Stimulated activated CD4-positive, alpha-beta T cell treated with anti-CD3 and anti-CD28 coated beads, Interleukin-4, amount 100 ng/mL, for 1 hour (primary cell): ENCODE measurements at places on chromosomes 6 and 20.

DNA sequence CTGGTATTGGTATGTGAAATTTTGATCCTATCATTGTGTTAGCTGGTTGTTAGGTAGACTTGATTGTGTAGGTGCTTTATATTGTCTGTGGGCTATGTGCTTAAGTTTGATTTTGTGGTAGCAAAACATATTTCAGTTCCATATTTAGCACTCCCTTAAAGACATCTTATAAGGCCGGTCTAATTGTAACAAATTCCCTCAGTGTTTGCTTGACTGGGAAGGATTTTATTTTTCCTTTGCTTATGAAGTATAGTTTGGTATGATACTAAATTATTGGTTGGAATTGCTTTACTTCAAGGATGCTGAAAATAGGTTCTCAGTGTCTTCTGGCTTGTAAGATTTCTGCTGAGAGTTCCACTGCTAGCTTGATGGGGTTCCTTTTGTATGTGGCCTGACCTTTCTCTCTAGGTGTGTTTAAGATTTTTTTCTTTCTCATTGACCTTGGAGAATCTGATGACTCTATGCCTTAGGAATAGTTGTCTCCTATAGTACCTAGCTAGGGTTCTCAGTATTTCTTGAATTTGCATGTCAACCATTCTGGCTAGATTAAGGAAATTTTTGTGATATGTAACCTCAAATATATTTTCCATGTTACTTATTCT, 20.1 kb downstream of the CENPW start:
- no peak for DNase-seq

DNA sequence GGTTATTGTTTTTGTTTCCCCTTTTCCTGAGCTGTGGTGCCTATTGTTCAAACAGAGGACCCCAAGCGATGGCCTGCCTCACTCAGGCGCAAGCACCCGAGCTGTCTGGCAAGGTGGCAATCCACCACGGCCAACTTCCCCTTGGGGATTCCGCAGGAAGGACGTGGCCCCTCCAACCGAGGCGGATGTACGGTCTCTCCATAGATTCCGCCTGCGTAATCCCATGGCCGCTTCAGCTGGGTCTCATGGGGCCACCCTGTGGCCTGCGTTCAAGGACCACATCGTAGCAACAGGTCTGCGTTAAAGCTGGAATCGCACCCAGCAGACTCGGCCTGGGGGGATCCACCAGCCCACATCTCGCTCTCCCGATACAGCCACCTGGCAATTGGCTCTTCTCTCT, 79.9 kb downstream of the CEBPB start:
- DNase-seq: no peak

- no peak for DNase-seq
Observed at GRCh38 chr6:38549795-38550194, 89.9 kb downstream of the BTBD9 start.

DNA sequence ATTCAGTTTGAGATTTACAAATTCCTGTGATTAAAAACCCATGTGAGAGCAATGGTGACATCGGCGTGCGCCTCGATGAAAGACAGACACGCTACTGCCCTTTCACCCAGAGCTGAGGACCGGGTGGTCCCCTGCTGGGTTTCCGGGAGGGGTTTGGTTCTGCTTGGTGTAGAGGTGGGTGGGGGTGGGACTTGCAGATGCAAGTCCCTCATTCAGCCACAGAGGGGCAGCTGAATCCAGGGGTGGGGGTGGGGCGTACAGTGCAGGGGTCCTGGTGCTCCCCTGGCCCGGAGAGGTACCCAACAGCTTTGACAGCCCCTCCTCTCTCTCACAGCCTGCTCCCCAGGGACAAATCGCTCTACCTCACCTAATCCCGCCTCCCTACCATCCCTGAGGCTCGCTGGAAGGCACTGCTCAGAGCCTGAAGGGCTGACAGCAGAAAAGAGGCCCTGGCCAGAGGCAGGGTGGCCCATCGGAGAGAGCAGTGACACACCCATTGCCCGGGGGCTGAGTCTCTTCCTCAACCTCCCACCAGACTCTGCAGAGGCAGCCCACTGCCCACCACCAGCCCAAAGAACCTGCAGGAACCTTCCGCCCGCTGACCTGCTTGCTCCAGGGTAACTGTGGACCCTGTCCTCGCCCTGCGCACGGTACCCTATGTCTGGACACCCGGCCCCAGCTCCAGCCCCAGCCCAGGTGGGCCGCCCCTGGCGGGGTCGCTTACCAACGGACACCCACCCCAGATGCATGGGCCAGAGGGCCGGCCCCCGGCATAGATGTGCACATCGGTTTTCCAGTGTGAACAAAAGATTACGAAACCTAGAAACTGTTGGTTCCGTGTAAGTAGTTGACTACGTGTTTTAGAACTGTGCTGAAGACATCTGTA, 118.4 kb downstream of the JPH2 start:
- DNase-seq: no peak

GRCh38 chr6:44390158-44390683, 2.7 kb downstream of the CDC5L start:
- DNase-seq: no peak

- no peak for DNase-seq
Observed at GRCh38 chr6:125637207-125637606, 112.2 kb upstream of the HEY2 start.

- DNase-seq: no peak
Observed at GRCh38 chr6:129901910-129902309, 40.8 kb upstream of the TMEM244 start.

GRCh38 chr20:63180569-63181185, 35.3 kb downstream of the YTHDF1 start:
- no peak for DNase-seq

GRCh38 chr6:44067173-44068139, 59.8 kb downstream of the MRPL14 start:
- DNase-seq: no peak

DNA sequence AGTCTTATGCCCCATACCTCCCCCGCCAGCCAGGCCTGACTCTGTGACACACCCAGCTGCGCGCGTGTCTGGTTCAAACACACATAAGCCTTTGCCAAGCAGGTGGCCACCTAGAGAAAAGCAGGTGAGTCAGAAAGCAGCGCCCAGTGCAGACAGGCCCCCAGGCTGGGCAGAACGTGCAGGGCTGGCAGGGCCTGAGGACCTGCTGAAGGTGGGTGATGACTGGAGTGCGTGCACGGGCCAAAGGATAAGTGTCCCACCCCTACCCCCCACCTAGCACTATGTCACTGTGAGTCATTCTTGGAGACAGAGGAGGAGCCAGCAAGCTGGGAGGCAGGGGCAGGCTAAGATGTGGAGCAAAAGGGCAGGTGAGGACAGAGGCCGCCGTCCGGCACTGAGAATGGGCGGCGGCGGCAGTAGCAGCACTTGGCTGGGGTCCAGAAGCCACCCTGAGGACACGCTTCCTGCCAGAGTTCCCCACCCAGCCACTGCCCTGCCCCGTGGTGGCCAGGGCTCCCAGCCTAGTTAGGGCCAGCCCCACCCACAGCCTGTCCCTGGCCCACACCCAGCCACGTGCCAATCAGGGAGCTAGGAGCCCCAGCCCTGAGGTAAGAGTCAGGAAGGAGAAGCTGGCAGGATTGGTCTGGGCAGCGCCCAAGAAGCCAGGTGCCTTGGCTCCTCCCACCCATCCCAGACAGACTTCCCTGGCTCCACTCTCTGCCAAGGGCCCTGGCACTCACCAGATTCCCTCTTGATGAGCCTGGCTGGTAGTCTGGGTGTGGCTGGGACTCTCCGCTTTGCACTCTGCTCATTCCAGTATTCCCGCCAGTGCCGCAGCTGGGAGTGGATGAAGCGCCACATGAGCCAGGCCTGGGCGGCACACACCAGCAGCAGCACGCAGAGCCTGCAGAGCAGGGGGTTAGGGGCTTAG, 72.7 kb downstream of the TRAM2 start:
- no peak for DNase-seq

- DNase-seq: no peak
Observed at GRCh38 chr20:3794701-3795420, 1.2 kb upstream of the CDC25B start.

DNA sequence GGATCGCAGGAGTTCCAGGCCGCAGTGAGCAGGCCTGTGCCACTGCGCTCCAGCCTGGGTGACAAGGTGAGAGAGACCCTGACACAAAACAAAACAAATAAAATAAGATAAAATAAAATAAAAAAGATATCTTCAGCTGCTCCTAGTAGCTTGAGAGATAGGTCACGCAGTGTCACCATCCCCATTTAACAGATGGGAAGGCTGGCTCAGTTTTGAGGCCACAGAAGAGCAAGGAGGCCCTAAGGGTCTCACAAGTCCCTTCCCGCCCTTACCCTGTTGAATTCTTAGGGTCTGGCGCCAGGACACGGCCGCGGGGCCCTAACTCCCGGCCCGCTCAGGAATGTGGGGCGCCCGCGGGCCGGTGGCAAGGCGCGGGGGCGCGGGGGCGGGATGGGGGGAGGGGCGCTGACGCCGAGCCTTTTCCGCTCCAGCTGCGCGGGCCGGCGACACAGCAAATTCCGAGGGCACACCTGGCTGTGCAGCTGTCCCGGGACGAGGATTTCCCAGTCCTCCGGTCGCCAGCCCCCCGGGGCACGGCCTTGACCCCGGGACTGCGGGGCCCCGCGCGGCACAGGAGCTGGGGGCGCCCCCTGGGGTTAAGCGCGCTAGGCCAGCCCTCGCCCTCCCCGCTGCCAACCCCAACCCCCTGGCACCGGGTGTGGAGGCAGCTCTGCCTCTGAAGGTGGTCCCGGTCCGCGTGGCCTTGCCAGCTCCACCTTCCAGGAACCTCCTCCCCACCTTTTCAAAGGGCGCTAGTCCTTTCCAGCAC, 10.3 kb upstream of the R3HDML start:
- peak; percentile 30 for DNase-seq

- DNase-seq: no peak
Observed at GRCh38 chr20:39849171-39849570, 839.9 kb downstream of the MAFB start.

DNA sequence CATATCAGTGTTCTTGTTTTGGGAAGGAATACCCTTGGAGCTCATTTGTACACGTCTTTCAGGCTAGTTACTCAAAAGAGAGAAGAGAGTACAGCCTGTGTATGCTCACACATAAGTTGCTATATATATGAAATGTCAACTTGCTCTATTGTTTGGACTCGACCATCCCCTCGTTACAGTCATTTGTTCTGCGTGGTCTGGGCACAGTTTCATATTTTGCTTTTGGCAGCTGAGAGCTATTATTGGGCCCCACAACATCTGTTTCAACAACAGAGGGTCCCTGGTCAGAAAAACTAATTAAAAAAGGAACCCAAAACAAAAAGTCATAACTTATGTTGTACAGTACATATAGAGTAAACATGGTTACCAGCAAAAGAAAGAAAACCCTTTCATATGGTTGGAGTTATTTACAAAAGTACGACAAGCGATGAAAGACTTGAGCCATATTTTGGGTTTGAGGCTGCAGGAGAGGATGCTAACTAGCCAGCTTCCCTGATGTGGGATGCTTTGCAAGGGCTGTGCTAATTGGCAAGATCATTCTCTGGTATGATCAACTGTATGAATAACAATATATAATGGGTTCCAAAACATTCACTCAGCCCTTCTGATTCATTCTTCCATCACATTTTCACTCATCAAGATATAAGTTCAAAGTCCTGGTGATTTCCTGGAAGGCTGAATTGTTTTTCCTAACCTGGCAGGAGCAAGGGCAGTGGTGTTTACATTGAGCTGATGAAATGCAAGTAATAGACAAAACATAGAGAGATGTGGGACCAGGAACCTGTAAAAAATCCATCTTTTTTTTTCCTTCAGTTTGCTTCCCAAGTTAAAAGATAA, 137.9 kb downstream of the RPS12 start:
- no peak for DNase-seq

DNA sequence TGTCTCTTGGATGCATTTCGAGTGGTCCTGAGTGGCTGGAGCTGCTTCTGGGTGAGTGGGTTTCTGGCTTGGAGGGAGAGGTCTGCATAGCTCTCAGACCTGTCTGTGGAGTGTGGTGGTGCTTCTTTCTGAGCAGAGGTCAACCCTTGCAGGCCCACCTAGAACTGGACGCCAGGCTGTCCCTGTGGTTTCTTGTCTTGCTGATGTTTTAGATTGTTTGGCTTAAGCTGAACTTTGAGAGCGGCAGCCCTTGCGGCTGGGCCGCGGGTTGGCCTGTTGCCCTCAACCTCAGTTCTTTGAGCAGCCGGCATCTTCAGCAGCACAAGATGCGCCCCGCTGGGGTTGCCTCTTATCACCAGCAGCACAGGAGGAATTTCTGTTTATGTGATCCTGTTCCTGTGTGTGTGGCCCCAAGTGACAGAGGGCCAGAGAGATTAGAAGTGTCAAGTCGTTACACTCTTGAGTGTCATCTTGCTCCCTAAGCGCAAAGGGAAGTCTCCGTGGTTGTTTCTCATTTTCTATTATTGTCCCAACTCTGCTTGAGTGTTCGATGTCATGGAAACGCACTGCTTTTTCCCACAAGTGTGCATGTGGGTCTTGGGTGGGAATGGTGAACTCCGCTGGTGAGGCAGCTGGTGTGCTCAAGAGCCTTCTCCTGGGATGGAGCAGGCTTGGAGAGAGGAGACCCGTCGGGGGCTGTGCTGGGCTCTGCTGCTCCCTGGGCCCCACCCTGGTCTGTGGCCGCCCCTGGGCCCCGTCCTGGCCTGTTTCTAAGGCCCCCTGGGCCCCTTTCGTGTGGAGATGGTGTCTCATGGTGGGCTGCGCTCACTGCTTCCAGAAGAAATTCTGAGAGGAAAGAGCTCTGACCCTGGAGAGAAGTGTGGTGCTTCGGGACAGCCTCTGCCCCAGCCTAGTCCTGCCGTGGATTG, 20.1 kb upstream of the SLC22A1 start:
- DNase-seq: no peak

DNA sequence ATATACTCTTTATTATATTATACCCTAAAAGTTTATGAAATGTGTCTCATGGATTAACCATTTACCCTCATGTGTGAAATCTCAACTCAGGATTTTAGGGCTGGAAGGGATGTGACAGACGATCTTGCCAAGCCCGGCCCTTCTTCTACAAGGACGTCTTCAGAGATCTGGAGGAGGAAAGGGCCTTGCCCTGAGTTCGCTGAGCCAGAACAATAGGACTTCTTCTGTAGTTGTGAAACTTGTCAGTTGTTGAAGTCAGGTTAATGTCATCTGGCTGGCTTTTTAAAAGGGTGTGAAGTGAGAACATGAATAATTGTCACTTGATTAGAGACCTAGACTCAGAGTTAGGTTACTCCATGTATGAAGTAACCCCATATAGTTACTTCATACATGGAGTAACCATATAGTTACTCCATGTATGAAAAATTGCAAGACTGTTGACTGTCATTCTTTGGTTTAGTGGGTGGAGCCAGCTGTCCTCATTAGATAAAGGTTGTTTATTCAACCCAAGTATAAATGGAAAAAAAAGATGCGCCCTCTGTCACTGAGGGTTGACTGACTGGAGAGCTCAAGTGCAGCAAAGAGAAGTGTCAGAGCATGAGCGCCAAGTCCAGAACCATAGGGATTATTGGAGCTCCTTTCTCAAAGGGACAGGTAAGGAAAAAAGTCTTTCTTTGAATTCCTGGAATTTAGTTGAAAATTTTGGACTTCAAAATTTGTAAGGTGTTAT, at the start of gene ARG1:
Gene ARG1 (plus strand): TSS at position 541 of the 730 bp plus-strand sequence. CDS start 57 bp downstream, at position 598.
- no peak for DNase-seq

DNA sequence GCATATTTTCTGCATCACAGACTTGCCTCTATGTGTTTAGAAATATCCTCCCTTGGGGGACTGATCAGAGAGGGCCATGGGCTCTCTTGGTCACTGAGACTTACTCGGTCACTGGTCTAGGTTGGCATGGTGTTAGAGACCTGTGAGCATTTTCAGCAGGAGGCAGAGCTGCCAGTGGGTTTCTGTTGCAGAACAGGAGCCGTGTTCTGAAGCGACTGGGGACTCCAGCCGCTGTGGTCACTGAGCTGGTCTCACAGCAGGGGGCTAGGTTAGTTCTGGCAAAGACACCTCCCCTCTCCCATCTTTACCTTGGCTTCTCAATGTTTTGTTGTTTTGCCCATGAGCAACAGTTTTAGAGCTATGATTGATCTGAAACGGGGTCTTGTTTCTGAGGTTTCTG, 8.7 kb downstream of the TMEM181 start:
- no peak for DNase-seq

GRCh38 chr20:11267131-11267761, 593.4 kb upstream of the JAG1 start:
- no peak for DNase-seq
